NCI-H524 treated with DMSO at 0.1 percent for 48 hours (cell line): ENCODE measurements at places on chromosomes 12 and 14.
A peak's percentile ranks its signal among the peaks of the same experiment; 100 is the strongest.

DNA sequence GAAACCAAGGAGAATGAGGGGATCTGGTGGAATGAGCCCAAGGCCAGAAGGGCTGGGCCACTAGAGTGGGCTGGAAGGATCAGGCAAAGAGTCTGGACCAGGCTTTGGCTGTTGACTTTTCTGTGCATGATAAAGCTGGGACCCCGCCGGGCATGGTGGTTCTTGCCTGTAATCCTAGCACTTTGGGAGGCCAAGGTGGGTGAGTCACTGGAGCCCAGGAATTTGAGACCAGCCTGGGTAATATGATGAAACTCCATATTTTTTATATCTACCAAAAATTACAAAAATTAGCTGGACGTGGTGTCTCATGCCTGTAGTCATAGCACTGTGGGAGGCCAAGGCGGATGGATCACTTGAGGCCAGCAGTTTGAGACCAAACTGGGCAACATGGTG is 393 bp upstream of the KLHL33 start:
- no peak for DNase-seq

GRCh38 chr14:75961662-75962061 is 20.1 kb downstream of the TGFB3 start:
- DNase-seq = peak; percentile 92

DNA sequence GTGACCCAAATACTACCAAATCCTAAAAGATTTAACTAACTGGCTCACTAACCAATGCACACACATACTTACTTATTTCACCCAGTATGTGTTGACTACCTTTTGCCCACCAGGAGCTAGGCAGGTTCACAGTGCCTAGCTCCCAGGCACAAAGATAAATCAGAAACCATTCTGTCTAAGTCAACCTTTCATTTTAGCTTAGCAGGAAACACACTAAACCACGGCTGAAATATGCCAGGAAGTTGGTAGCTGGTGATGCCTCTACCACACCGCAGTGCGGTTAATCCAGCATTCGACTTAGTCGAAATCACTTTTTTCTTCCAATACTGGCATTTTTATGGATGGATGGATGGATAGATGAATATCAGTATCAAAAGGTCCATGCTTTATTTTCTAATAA is 597.7 kb downstream of the DIO2 start:
- no peak for DNase-seq

- DNase-seq = no peak
These were observed 150.7 kb upstream of the PTPRQ start for GRCh38 chr12:80293347-80293746.
